HCT116 (cell line): ENCODE measurements at places on chromosomes 6 and 20. TPM values are rescaled to one million over a fixed set of nuclear protein-coding genes. Genes with fewer than 3 reads are reported as not detected.

TMEM217 gene
- total RNA-seq, result 0.98 TPM

CD109 gene
- total RNA-seq, result 42.1 TPM

- no peaks in the 10 kb centered on the region for H3K36me3 ChIP-seq
- H3K4me3 ChIP-seq, result no peak within 1 kb of the TSS
- no peaks in the 10 kb centered on the region for H3K4me1 ChIP-seq
- H3K27ac ChIP-seq, result no peak within 1 kb of the TSS
Measured at GRCh38 chr6:25831532-25832306, at the start of gene SLC17A1. TSS of gene SLC17A1 (minus strand) at chr6:25832052. CDS start at chr6:25830557, 1,495 bp downstream.

HFE gene
- 9.8 TPM for total RNA-seq

NEURL2 gene
- total RNA-seq, result 0.96 TPM
